ENCODE measurements at places on chromosomes 2 and 18.

GRCh38 chr2:141393214-141393545 is 737.6 kb downstream of the LRP1B start:
- no peak for DNase-seq

- DNase-seq, result no peak
Observed at GRCh38 chr2:42217914-42218313, 48.8 kb downstream of the EML4 start.

DNA sequence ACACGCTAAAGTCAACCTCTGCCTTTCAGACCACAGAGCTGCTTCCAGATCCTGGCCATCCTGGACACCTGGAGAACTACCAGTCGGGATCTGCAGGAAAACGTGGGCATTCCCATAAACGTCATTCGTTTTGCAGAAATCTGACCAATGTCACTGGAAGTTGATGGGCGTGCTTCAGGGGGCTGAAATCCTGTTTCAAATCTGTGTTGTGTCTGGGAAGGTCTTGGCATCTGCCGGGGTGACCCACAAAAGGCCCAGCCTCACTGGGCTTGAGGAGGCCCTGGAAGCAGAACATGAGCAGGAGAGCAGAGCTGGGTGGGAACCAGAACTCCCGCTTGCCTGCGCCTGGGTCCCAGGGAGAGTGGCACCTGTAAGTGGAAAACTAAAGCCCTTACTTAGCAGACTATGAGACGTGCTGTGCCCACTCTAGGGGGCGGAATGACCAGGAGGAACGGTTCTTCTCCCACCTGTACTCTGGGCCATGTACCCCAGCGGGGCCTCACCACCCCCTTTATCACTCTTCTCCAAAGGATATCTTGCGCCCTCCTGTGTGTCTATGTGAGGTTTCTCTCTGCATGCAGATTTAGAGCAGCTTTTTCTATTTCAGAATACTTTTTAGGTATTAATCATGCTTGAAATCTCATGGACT is 200.9 kb downstream of the FAM210A start:
- DNase-seq, result no peak

GRCh38 chr2:60439219-60439974 is 114.1 kb downstream of the BCL11A start:
- no peak for DNase-seq

DNA sequence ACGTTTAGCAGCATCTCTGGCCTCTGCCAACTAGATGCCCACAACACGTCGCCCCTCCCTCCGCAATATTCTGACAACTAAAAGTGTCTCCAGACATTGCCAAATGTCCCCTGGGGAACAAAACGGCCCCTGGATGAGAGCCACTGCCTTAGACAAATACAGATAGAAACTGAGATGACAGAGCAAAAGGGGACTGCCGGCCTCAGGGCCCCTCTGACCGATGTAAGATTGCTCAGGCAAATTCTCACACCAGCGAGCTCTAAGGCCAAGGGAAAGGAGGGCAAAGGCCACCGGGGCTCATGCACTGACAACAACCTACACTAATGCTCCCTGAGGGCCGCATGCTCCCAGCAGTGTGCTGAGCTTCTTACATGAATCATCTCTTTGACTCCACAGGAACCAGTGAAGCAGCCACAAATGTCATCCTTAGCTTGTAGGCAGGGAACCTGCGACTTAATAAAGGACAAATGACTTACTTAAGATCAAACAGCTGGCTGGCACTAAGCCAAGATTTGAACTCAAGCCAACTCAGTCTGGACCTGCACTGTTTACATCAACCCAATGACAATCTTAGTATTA is 228.5 kb downstream of the TTC32 start:
- no peak for DNase-seq

DNA sequence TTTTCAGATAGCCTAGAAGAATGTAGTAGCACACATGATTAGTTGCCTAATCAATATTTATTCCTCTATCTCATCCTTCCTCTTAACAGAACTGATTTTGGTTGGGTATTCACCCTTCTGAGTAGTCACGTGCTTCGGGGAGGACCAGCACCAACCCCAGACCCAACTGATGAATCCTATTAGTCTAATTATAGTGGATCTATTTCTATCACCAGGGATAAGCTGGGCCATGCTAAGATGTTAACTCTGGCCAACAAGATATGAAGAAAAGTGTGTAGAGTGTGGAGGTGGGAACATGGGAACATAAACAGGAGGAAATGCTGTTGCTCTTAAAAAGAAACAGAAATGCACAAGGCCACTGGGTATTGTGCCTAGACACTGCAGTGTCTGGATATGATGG is 119.9 kb downstream of the THADA start:
- DNase-seq, result no peak

DNA sequence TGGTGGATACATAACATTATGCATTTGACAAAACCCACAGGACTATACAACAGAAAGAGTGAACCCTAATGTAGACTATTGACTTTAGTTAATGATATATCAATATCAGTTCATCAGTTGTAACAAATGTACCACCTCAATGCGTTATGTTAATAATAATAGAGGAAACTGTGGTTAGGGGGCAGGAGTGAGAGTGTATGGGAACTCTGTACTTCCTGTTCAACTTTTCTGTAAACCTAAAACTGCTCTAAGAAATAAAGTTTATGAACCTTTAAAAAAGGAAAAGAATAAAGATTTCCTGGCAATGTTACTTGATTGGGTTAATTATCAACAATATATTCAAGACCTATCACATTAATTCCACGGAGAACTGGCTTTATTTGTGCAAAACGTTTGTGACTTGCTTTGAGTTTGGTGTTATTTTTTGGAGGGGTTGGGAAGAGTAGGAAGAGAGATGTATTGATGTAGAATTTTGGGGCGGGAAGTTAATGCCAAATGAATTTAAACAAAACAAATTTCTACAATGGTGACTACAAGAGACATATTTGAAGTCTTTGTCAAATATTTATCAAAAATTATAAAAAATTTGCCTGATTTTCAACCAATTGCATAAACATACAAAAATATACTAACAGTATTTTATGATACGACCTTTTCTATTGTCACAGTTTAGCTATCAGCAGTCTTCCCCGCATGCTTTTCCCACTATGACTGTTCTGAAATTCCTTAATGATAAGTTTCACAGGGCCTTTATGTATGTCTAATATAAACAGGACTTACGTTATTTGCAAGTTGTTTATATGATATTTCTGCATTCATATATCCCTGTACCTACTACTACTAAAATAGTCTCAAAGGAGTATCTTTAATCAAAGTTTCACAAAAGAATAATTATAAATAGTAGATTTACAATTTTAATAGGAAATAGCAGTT is 2.1 kb upstream of the RTN4 start:
- DNase-seq, result no peak

All from AG08396 (cell line).